ENCODE measurements at places on chromosomes 7 and 10.

DNA sequence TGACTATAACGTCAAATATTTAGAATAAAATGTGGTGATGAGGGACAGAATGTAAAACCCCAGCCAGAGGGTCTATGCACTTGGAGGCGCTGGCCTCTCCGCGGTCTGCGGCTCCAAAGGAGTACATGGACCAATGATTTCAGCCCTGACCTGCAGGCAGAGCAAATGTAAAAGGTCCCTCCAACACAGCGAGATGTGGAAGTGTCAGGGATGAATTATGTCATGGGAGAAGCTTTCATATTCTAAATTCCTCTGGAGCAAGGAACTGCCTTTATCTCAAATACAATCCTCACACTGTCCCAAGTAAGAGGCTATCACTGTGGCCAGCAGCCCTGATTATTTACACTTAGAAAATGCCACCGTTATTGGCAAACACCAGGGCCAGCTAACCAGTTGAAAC lies 139.4 kb downstream of the GFRA1 start:
- no peak for DNase-seq

DNA sequence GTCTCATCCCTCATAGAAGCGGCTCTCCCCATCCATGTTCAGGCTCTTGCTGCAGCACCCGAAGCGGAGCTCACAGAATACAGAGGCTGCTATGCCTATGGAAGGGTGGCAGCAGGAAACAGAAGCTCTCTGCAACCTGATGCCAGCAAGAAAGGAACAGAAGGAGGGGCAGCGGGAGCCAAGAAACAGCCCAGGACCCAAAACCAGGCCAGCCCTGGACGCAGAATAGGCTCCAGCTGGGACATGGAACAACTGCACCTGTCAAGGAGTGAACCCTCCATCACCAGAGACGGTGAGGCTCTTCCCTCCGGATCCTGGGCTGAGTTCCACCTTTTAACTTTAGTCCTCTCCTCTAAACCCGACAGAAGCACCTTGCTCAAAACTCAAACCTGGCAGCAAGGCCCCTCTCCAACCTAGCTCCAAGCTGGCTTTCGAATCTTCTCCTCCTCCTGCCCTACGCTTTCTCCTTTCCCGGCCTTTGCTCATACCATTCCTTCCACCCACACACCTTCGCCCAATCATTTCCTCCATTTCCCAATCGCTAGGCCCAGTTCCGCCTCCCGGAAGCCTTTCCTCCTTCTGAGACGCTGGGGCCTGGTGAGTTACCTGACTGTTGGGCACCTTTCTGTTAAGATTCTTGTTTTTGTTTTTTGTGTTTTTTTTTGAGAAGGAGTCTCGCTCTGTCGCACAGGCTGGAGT lies 122.8 kb upstream of the ZNF92 start:
- DNase-seq = no peak

DNA sequence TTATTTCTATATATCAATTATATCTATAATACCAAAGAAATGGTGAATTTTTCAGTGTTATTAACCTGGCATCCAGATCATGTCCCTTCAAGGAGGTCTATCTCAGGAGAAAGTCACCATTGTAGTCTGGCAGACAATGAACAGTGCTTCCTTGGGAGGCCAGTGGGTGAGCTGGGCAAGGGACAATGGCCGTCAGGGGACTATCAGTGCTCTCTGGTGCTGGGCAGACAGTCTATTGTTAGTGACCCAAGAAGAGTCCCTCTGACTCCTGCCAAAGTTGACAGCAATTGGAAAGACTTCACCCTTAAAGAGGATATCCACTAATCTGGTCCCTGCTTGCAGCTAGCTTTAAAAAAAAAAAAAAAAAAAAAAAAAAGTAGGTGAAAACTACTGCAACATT lies 7.1 kb downstream of the JAZF1 start:
- no peak for DNase-seq

DNA sequence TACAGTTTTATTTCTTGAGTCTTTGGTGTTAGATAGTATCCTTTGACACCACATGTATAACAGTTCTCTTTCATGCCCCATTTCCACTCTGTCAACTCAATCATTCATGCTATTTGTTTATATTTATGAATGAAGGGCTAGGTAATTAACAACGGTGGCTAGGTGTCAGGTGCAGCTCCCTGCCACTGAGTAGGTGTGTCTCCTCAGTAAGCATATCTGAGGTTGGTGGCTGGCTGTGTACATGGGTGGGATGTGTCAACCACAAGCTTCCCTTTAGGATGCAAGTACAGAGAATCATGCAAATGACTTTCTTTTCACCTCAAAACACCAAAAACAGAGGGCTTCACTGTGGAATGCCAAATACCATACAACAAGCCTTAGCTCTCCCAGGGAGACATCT lies 83.4 kb downstream of the ZNF365 start:
- DNase-seq = no peak

DNA sequence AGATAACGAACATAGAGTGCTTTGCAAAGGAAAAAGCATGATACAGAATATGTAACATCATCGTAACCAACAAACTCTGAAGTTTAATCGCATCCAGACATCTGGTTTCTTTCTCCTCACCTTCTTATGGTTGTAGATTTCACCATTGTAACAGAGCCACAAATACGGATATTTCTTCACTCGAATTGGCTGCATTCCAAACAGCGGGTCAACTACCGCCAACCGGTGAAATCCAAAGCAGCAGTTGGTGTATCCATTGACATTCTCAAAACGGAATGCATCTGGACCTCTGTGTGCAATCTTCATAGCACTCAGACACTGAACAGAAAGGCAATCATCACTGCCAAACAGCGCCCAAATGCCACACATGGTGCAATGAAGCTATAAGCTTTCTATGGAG lies 3.4 kb downstream of the ASNS start:
- DNase-seq = peak; percentile 31

DNA sequence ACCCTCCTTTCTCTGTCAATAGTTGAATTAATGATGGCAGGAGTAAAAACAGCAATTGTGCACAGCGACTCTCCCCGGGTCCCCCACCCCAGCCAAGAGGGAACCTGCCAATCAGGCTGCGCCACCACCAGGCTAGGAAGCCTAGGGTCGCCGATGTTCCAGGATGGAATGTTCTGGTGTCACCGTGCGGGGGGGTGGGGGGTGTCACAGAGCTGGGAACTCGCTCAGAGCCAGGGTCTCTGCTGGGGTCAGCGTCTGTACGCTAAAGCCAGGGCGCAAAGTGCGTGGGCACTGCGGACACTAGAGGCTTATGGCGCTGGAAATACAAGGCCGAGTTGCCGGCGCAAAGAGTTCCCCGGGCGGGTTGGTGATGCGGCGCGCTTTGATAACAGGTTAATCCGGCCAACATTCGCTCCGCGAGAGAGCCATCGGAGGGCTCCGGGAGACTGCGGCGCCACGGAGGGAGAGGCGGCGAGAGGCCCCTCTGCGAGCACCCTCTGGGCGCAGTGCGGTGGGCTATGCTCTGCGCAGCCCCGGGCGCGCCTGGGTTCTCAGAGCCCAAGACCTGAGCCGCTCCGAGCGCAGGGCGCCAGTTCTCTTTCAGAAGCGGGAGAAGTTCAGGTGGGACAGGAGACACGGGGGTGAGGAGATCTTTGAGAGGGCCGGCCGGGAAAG lies 192.3 kb downstream of the EMX2 start:
- DNase-seq = no peak

- DNase-seq = no peak
Observed at GRCh38 chr7:71386152-71386785, 254.3 kb downstream of the GALNT17 start.

GRCh38 chr7:12456506-12456905 lies 52.8 kb upstream of the VWDE start:
- DNase-seq = no peak

- DNase-seq = peak; percentile 66
Observed at GRCh38 chr7:93551063-93551895, 23.2 kb downstream of the CALCR start.

Measured in AG10803 (cell line).